Type B pancreatic cell (in vitro differentiated cells): ENCODE measurements at places on chromosomes 3 and 15.

DNA sequence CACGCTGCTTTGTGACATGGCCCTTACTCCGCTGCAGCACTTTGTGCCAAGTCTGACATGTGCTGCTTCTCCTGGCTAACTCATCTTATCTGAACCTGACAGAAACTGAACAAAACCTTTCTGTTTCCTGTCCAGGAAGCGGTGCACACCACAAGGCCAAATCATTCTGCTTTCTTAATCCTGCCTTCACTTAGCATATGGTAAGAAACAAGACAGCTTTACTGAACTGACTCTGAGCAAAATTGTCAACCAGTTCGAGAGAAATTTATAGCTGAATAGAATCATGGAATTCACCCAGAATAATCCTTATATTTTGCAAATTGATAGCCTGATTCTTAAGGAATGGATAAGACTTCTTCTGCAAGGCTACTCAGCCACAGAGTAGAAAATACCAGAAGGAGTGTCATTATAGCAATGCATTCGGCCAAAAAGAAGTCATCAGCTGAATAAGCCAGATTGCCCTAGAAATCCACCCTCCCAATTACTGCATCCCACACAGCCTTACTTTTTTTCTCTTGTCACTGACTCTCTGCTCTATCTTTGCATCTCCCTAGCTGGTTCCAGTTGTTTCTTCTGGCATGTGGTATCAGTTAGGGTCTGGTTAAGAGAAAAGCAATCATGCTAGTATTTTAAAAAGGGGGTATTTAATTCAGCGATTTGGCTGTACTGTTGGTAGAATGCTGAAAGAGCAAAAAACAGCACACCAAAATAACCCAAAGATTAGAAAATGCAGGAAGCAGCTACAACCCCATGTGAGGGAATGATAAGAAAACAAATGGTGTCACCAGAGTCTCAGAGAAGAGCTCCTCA, 41.6 kb upstream of the STRIT1 start:
- no peak for DNase-seq

DNA sequence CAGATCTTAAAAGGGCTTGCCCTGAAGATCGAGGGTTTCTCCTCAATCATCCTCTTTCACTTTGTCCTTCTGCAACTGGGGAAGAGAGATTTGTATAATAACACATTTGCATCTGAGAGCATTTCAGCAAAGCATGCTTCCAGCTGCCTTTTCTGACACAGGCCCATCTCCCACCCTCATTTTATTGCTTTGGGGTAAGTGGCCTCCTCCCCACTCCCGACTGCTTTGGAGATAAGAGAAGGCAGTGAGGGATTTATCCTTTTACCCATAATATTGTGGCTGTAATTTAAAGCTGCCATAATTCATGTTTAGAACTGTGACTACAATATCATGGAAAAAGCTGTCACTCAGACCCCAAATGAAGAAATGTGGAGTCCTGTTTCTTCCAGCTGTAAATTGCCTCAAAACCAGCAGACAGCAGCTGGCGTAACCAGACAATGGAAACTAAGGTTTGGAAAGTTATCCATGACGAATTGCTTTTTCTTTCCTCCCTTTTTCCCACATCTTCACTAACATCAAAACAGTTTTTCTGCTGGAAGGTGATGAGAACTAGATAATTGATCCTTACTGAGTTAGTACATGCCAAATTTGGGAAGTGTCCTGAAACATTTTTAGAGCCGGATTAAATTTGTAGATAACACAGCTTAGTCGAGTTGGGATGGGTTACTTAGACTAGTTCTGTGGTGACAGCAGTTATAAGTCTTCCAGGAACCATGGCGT, 104.2 kb upstream of the PFN2 start:
- DNase-seq: no peak

DNA sequence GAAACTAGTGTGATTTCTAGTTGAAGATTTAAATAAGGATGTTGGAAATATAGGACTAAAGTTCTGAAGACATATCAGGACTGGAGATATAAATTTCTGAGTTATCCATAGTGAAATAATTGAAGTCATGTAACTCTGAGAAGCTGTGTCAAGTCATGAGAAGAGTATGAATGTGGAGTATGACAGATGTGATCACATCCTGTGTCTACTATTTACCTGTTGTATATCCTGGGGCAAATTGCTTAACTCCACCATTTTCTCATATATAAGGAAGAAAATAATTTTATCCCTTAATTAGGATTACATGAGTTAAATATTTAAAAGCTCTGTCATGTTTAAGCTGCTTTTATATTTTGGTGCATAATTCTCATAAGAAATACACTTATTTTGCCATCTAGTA, 350.3 kb downstream of the ZBTB20 start:
- no peak for DNase-seq

- no peak for DNase-seq
Measured at GRCh38 chr3:106359692-106360091, 490.9 kb upstream of the CBLB start.

DNA sequence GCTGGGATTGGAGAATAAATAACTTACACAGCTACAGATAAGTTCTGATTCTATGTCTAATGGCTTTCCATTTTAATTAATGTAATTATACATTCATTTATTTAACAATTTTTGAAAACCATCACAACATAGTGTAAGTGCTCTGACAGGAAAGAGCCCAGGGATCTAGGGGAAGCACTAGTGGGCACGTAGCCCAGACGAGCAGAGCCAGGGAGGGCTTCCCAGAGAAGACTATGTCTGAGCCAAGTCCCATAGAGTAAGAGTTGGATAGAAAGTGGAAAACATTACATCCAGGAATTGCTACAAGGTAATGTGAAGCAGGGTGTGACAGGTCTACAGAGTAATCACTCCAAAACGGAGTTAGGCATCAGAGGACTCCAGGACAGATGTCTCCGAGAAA, 2.9 kb upstream of the HGD start:
- DNase-seq: no peak

GRCh38 chr3:54822206-54822605, 105.7 kb downstream of the LRTM1 start:
- no peak for DNase-seq

- DNase-seq: no peak
Measured at GRCh38 chr15:48225771-48226170, 19.7 kb downstream of the SLC12A1 start.

DNA sequence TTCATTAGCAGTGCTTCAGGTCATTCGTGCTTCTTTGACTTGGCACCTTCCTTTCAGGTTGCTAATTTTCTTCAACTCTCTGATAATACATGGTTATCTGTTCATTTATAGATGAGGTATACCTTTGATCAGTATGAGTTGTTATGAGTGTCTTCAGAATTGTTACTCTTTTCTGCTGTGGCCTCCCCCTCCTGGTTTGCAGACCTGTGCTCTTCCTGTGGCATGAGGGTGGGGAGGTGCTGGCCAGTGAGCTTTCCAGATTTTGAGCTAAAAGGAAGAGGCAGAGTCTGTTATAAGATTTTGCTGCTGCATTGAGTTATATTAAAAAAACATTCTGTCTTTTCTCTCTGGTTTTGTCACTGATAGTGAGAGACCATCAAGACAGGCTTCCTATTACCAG, 30.8 kb upstream of the GOLGA6L9 start:
- no peak for DNase-seq

- DNase-seq: no peak
Measured at GRCh38 chr15:99526671-99527070, 39.1 kb upstream of the MEF2A start.

DNA sequence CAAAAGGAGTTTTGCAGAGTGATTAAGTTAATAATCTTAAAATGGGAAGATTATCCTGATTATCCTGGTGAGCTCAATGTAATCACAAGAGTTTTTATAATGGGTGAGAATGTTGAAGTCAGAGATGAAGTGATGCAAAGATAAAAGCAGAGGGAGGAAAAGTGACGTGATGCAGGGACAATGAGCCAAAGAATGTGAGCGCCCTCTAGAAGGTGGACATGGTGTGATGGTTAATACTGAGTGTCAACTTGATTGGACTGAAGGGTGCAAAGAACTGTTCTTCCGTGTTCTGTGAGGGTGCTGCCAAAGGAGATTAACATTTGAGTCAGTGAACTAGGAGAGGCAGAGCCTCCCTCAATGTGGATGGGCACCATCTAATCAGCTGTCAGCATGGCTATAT, 569.6 kb upstream of the AGTR1 start:
- DNase-seq: no peak

GRCh38 chr3:134517791-134518190, 31.9 kb downstream of the CEP63 start:
- no peak for DNase-seq

GRCh38 chr3:78926523-78926922, 841.3 kb downstream of the ROBO1 start:
- no peak for DNase-seq

DNA sequence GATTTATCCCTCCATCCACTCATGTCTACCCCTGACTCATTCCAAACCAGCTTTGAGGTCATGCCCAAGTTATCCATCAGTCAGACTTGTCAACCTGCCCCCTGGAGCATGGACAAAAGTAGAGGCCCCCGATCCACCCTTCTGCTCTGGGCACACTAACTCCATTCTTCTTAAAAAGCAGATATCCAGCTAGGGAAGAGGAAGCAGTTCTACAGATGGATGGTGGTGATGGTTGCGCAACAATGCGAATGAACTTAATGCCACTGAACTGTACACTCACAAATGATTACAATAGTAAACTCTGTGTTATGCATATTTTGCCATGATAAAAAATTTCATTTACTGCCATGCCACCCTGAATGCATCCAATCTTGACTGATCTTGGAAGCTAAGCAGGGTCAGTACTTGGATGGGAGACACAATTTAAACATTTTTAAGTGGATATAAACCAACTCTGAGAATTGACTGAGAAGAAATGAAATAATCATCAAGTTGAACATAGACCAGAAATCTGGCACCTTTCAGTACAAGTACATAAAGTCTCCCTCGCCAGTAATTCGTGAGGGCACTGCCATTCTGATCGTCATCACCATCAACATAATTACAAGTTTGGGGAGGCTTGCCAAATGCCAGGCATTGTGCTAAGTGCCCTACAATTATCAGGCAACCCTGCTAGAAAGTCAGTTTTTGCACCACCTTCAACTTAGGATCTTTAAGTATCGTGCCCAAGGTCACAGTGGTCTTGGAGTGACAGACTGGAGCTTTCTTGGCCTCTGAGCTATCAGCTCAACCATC, 124.8 kb downstream of the ATP10A start:
- DNase-seq: no peak

GRCh38 chr15:78752492-78753358, 58.5 kb downstream of the ADAMTS7 start:
- no peak for DNase-seq

- DNase-seq: no peak
Measured at GRCh38 chr3:37457378-37458065, 283.1 kb upstream of the LRRFIP2 start.

DNA sequence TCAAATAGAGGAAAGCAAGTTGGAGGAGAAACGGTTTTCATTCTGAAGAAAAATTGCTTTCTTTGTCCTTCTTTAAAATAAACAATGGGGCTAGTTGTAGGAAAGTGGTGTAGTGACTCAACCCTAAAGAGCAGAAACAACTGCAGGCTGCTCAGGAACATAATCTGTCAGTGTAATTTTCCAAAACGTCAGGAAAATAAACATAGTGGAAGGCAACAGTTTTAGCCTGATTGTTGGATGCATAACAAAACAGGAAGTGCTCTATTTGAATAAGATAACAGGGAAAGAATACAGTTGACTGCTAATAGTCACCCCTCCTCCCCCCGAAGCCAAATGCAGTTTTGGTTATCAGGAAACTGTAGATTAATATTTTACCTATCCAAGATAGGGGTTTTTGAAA, 167.6 kb downstream of the ECT2 start:
- DNase-seq: no peak

DNA sequence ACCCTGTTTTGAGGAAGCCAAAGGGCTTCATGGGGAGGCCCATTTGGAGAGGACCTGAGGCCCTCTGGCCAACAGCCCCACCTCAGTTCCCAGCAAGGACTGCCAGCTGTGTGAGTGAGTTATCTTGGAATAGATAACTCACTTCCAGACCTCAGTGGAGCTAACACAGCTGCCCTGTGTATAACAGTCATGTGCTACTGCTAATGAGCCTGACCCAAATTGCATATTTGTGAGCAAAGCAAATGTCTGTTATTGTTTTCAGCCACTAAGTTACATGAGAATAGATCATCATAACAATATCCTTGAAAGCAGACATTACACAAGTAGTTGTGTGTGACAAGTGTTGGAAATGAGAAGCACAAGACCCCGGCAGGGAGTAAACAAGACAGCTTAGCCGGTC, 355.8 kb downstream of the MCTP2 start:
- DNase-seq: no peak

- no peak for DNase-seq
Measured at GRCh38 chr3:41467481-41467880, 268.2 kb downstream of the CTNNB1 start.

- DNase-seq: no peak
Measured at GRCh38 chr3:165195640-165196576, at the start of gene SLITRK3. Gene SLITRK3 (minus strand): TSS chr3:165196384. CDS start chr3:165190830, 5,554 bp downstream.

GRCh38 chr3:96900031-96900430, 85.6 kb downstream of the EPHA6 start:
- no peak for DNase-seq

GRCh38 chr3:46829699-46830208, 33.5 kb downstream of the MYL3 start:
- DNase-seq: no peak

DNA sequence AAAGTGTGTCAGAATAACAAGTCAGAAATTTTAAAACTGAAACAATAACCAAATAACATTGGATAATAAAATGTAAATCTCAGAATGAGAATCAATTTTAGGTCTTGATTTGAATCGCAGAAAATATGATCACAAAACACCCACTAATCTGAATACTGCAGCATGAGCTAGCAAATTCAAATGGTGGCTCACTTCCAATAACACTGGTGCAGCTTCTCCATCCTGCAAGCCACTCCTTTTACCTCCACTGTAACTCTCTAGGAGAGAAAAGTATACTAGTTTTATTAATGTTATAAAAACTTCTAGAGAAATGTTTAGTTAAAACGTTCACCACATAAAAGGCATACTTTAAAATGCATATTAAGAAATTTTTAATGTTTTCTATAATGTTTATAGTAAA, 30.4 kb downstream of the UBE3A start:
- no peak for DNase-seq

GRCh38 chr3:101879102-101879501, 29.8 kb downstream of the NFKBIZ start:
- DNase-seq: no peak

DNA sequence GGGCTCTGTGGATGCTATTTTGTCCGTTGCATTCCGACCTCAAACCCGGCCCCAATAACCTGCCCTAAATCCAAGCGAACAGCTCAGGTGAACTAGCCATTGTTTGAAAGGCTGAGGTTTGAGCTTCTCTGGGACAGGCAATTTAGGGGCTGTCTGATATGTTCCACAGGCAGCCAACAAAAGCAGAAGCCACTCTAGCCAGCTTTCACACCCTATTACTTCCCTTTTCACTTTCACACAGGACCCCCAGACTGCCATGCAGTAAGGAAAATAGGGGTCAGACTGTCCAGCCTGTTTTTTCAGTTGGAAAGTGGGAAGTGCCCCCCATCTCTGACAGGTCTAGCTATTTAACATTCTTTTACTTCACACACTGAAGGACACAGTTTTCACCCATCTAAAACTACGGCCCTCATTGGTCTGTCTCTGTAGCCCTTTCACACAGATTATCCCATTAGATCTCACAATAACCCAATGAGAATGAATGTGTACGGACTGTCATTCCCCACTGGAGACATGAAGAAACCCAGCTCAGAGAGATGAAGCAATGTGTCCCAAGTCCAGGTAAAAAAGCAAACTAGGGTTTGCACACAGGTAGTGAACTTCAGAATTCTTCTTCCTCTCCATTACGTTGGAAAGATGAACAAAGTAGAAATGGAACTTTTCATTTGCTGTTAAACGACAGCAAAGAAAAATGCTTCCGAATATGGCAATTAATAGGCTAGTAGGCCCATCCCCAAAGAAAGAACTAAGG, 1.9 kb downstream of the CCDC12 start:
- no peak for DNase-seq

GRCh38 chr3:144626835-144627234, 655.2 kb downstream of the DIPK2A start:
- no peak for DNase-seq
